CD8-positive, alpha-beta memory T cell (primary cell): ENCODE measurements at places on chromosomes 5 and 9. TPM values are rescaled to one million over a fixed set of nuclear protein-coding genes. Genes with fewer than 3 reads are reported as not detected.

GRCh38 chr9:77881111-77881510 is 150.5 kb downstream of the GNAQ start:
- no peak for DNase-seq

- no peak for DNase-seq
Observed at GRCh38 chr5:16713386-16713928, 96.7 kb upstream of the RETREG1 start.

The CCNI2 gene
- 9.1 TPM for total RNA-seq

The RASGEF1C gene
- not detected for total RNA-seq

The IL33 gene
- total RNA-seq, result not detected

The VCP gene
- 323 TPM for total RNA-seq

- DNase-seq, result no peak
Observed at GRCh38 chr5:149824120-149824519, 94.0 kb downstream of the PPARGC1B start.

The RMRP gene
- total RNA-seq, result 11,549 TPM

The ABO gene
- not detected for total RNA-seq

GRCh38 chr9:82987370-82988189 is 75.4 kb downstream of the RASEF start:
- no peak for DNase-seq

GRCh38 chr9:124929464-124929863 is 11.4 kb downstream of the GOLGA1 start:
- no peak for DNase-seq

GRCh38 chr5:12566441-12566840 is 662.2 kb upstream of the CTNND2 start:
- DNase-seq, result no peak

DNA sequence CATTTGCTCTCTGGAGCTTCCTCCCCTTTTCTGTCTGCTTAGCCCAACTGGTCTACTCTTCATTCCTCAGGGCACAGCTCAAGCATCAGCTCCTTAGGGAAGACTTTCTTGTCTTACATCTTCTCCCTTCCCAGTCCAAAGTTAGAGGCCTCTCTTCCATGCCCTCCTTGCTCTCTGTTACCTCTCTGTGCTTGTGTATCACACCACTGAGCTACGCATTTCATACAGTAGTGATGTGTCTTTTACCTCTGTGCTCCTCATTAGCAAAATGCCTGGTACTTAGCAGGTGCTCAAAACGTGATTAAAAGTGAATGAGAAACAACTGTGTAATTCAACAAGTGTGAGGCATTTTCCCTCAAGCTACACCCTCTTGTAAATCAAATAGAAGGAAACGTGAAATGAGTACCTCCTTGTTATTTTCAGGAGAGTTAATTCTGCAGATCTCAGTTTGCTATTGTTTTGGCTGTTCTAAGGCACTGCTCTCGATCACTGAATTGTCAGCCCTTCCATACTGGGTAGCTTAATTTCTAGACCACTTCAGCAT is 39.0 kb downstream of the ERAP1 start:
- DNase-seq, result no peak

The RAB3C gene
- total RNA-seq, result not detected

DNA sequence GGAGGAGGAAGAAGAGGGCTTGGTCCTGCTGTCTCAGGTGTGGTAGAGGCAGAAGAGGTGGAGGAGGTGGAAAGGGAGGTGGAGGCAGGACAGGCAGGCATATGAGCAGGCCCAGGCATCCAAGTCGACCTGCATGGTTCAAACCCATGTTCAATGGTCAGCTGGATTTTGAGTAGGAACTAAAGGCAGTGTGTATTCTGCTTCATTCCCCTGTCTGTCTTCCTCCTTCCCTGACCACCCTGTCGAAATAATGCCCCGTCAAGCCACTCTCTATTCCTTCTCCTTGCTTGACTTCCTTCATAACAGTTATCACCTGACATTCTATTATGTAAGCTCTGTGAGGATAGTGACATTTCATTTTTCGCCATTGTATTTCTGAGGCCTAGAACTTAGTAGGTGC is 34.8 kb downstream of the ATP6V0E1 start:
- DNase-seq, result no peak

The IRX1 gene
- total RNA-seq, result not detected

The PCDHB5 gene
- not detected for total RNA-seq
